ENCODE measurements at places on chromosomes 3 and 15. TPM values are rescaled to one million over a fixed set of nuclear protein-coding genes. Genes with fewer than 3 reads are reported as not detected.

Gene FAM107A
- not detected for total RNA-seq

Gene SCG5
- total RNA-seq: 16.5 TPM

Gene LRRIQ4
- total RNA-seq: 0.14 TPM

Gene IRAK2
- 17.9 TPM for total RNA-seq

Gene VEPH1
- total RNA-seq: 131 TPM

Gene COPS2
- total RNA-seq: 50.8 TPM

Gene CCR8
- not detected for total RNA-seq

Gene EOGT
- 16.2 TPM for total RNA-seq

Gene PIERCE2
- total RNA-seq: 1.8 TPM

Gene NMB
- total RNA-seq: 0.66 TPM
